BE2C (cell line): ENCODE measurements at places on chromosomes 1 and 21.

DNA sequence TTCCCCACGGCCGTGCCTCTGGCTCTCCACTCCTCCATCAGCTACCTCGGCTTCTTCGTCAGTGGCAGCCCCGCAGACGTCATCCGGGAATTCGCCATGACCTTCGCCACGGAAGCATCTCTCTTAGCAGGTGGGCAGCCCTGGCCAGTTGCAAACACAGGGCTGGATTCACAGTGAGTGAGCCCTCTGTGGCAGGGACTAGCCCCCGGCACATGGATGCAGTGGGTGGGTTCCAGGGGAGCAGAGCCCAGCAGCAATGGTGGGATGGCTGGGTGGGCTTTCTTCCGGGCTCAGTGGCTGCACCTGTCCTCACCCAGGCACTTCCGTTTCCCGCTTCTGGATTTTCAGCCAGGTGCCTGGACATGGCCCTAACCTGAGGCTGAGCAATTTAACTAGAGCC is 9.4 kb downstream of the UBASH3A start:
- DNase-seq = no peak

- no peak for DNase-seq
Observed at GRCh38 chr1:107590087-107590486, 374.9 kb downstream of the VAV3 start.

- no peak for DNase-seq
Observed at GRCh38 chr1:236066054-236066453, 1.2 kb upstream of the NID1 start.

DNA sequence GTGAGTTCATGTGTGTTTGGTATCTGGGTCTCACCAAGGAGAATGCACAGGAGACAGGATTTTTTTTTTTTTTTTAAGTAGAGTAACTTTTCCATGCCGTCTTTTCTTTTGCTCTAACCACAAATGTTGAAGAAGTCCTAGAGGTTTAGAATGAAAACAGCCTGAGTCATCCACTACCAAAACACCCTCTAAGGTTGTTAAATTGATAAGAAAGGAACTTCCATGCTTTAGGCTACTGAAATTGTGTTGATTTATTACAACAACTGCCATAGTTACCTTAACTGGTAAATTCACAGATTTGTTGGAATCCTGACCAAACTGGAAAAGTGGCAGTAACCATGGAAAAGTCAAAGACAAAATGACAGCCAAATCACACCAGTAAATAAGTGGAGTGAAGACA is 375.6 kb downstream of the AMY1C start:
- DNase-seq = no peak

DNA sequence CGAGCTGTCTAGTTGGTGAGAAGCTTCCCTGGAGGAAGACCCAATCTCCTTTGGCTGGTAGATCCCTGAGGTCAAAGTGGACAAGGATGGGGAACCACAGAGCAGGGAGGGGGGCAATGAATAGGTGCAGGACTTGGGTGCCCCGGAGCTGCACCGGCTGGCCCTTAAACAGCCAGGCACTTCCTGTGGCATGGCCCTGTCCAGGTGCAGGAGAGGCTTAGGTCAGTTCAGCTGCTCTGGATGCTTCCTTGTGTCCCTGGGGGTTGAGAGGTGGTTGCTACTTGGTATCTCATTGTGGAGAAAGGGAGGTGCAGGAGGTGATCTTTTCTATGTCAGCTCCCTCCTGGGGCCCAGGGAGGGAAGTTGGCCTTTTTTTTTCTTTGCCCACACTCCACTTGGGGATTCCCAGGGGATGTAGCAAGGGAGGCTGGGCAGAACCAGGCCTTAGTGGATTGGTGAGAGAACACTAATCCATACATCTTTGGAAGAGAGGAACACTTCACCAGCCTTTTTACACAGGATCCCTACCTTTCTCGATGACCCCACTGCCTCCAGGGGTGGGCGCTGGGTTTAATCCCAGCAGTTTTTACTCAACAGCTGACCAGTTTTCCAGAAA is 1.2 kb upstream of the ST3GAL3 start:
- no peak for DNase-seq

- DNase-seq = no peak
Observed at GRCh38 chr1:55276671-55277376, 61.7 kb upstream of the USP24 start.

DNA sequence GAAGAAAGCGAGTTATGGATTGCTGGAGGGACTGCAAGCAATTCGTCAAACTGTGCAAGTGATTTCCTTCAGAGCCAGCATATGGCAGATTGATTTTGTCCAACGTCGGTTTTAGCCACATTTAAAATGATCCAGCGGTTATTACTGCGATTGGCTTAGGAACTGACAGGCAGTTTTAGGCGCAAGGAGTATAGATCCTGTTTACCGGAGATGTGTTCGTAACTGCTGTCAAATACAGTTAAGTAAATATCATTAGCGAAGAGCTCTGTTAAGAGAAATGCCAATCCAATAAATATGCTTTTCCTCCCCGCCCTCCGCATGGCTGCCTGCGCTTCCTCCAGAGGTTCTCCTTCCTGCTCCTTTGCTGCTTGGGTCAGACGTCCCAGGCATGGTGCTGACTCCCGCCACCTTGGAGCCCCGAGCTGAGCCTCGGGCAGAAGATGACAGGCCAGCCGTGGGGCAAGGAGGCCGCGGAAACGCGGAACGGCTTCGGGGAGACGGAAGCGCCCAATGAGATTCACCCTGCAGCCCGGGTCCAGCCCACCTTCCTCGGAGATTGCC is 9.4 kb upstream of the BARHL2 start:
- DNase-seq = no peak

DNA sequence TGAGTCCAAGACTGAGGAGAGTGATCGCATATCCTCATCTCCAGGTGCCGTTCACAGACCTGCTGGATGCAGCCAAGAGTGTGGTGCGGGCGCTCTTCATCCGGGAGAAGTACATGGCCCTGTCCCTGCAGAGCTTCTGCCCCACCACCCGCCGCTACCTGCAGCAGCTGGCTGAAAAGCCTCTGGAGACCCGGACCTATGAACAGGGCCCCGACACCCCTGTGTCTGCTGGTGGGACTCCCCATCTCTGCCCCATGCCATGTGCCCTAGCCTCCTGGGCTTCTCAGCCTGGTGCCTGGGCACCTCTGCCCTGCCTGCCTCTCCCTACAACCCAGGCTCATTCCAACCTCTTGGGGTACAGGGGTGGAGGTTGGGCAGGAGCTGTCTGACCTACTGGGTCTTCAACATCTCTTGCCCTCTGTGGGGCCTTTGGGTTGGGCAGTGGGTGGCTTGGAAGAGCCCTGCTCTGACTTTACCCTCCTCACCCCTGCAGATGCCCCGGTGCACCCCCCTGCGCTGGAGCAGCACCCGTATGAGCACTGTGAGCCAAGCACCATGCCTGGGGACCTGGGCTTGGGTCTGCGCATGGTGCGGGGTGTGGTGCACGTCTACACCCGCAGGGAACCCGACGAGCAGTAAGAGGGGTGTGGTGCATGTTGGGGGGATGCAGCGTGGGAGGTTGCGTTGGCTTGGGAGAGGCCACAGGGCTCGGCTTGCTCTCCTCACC is 7.2 kb downstream of the AMPD2 start:
- DNase-seq = no peak
